ENCODE measurements at places on chromosomes 12 and 14.

DNA sequence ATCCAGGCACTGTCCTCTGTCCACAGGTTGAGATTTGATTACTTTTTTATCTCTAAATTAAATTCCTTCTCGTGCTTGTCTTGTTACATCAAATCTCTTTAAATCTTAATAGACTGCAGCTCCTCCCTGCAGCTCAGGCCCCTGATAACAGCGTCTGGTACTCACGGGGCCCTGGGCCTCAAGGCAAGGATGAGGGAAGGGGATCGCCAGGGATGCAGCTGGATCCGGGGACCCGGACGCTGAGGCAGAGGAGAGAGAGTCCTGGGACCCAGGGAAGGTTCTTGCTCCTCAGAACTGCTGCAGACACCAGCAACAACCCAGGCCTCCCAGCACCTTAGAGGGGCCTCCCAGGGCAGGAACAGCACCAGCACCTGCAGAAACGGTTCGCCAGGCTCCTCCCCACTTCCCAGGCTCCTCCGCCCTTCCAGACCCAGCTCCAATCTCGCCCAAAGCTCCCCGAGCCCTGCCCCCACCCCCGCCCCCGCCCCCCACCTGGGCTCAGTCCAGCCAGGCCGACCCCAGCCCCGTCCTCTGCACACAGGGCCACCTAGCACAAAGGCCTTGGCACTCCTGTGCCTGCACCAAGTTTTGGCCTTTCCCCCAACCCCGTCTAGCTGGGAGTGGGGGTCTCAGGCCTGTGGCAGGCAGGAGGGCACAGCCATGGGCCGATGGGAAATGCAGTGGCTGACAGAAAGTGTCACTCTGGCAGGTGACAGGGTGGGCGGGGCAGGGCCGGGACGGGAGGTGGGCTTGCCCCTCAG, 60.3 kb upstream of the GALNT9 start:
- DNase-seq = no peak

DNA sequence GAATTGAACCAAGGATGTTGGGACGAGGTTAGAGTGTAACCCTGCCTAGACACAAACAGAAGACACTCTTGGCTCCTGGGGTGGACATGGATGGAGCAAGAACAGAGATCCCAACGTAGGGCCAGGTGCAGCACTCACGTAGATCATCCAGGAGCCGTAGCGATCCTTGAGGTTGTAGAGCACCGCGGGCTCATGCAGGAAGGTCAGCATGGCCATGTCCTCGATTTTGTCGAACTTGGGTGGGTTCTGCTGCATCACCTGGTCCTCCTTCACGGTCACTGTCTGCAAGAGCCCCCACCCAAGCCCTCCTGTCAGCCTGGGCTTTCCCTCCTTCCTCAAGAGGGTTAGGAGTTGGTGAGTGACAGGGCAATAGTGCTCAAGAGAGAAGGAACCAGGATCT, 2.5 kb downstream of the MYH7 start:
- no peak for DNase-seq

DNA sequence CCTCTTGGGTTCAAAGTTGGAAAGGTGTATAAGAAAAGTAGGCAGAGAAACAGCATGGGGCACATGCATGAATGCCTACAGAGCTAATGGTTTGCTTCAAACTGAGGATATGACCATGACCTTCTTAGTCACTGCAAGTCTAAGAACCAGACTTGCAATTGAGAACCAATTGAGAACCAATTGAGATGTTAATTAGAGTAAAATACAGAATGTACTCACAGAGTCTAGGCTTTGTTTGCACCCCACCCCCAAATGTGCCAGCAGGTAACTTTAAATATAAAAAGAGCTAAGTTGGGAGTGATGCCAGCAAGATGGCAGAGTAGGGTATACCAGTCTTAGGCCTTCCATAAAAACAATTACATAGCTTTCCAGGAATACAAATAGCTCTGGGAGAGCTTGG, 227.3 kb upstream of the ALG10 start:
- DNase-seq = no peak

DNA sequence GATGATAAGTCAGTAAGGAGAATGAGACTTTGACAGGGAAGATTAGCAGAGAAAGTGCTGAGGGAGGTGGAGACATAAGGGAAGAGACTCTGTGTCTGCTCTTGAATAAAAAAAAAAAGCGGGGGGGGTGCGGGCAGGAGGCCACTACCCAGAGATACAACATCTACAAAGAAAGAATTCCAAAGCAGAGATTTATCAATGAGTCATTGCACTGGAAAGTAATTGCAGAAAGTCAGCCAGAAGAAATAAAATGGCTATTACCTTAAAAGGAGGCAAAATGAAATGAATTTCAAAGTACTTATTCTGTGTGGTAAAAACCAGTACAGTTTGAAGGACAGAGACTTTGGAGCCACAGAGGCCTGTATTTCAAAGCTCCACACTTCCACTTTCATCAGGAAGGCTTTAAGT, 267.1 kb upstream of the PRKD1 start:
- no peak for DNase-seq

GRCh38 chr12:132185705-132186104, 41.4 kb downstream of the NOC4L start:
- DNase-seq = no peak

DNA sequence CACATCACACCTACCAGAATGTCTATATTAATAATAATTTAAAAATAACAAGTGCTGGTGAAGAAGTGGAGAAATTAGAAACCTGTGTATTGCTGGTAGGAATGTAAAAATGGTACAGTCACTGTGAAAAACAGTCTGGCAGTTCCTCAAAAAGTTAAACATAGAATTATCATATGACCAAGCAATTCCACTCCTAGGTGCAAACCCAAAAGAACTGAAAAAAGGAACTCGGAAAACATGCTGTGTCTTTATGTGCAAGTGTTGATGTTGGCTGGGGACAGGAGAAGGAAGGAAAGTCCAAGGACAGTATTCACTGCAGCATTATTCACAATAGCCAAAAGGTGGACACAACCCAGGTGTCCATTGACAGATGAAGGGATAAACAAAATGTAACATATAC, 146.5 kb downstream of the TTC7B start:
- DNase-seq = no peak

DNA sequence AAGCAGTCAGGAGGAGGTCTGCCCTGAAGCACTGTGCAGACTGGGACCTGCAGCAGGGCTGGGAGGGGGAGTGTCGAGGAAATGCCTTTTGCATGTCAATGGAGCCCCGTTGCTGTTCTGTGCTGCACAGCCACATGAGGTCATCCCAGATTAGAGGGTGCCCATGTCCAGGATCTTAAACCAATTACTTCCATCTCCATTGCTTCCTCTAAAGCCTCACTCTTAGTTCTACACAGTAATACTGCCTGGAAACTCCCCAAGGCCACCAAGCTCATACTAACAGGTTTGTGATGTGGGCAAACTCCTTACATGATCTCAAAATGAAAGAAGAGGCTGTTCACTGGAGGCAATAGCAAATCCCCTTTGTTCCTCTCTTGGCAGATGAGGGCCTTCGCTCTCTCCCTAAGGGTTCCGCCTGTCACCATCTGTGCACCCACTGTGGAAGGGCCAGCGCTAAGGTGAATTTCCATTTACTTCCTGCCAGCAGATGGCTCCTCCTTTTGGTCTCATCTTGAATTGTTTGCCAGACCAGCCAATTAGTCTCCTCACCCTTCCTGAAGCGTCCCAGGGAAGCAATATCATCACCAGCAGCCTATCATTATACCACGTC, 35.4 kb upstream of the LTA4H start:
- no peak for DNase-seq

GRCh38 chr12:107485731-107486130, 199.9 kb upstream of the PWP1 start:
- no peak for DNase-seq

GRCh38 chr14:95265106-95266094, 54.3 kb downstream of the CLMN start:
- DNase-seq = no peak

- DNase-seq = no peak
These were observed 15.7 kb upstream of the SLC6A12 start for GRCh38 chr12:229441-230191.

GRCh38 chr12:107544937-107545336, 140.7 kb upstream of the PWP1 start:
- no peak for DNase-seq

DNA sequence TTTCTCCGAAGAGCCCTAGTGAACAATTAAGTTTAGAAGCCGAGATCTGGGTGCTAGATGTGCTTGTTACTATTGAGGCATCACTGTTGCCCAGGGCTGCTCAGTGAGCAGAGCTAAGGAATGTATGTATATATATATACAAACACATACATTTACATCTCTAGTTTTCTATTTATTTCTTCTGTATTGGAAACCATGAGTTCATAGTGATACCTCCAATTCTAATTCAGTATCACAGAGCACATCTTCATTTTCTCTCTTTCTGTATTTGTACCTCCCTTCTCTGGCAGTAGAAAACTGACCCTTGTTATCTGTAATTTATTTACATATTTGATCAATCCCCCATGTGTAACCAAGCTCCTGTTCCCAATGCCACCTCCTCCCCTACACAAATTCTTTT, 40.7 kb upstream of the FUT8 start:
- no peak for DNase-seq

GRCh38 chr12:56468216-56469006, at the start of gene SPRYD4:
Gene SPRYD4 (plus strand): TSS chr12:56468578. CDS start chr12:56468592, 14 bp downstream.
- DNase-seq = peak; percentile 87

DNA sequence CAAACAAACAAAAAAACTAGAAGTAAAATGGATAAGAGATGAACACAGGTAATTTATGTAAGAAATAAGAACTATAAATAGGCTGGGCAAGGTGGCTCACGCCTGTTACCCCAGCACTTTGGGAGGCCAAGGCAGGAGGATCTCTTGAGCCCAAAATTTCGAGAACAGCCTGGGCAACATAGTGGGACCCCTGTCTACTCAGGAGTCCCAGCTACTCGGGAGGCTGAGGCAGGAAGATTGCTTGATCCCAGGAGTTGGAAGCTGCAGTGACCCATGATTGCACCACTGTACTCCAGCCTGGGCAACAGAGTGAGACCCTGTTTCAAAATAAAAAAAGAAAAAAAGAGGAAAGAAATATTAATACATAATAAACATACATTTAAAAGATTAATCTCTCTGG, 22.7 kb upstream of the ABCD4 start:
- no peak for DNase-seq
